ENCODE measurements at places on chromosomes 13 and 19.

- no peak for DNase-seq
Observed at GRCh38 chr19:58098682-58098998, 609 bp upstream of the ZSCAN18 start.

DNA sequence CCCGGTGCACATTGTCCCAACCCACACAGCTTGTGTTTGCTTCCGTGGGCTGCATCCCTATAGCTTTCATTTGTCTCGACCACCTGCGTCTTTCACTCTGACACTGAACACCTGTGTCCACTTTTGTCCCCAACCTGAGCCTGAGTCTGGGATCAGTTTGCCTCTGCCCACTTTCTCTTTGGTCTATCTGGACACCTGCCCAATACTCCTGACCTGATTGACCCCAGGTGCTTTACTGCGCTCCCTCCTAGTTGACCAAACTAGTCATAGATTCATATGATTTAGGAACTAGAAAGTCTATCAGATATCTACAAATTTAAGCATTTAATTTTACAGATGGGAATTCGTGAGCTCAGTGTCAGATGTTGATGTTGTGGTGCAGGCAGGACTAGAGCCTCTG is 209.9 kb downstream of the DCT start:
- no peak for DNase-seq

DNA sequence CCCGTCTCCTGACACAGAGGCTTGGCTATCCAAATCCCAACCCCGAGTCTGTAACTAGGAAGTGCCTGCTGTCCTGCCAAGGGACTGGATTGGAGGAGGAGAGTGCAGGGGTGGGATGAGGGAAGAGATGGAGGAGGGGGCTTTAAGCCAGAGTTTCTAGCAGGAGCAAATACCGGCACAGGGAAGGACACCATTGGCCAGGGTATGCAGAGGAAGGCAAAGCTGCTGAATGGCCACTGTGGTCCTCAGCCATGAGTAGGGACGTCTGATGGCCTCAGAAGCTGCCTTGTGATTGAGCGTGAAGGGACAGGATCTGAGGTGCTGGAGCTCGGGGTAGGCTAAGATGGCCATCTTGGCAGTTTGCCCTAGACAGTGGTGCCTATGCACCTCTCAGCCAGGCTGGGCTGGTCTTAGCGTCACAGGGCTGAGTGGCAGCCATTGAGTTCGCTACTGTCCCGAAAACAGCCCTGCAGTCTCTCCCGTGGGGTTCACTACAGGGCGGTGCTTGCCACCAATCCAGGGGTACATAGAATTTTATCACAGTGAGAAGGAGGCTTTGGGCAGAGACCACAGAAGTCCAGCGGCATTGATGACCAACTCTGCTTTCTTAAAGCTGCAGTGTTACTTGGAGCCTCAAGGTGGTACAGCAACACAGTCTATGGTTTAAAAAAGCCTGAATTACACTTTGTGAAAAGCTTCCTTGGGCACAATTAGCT is 61.8 kb downstream of the AKAP11 start:
- DNase-seq: peak; percentile 18

DNA sequence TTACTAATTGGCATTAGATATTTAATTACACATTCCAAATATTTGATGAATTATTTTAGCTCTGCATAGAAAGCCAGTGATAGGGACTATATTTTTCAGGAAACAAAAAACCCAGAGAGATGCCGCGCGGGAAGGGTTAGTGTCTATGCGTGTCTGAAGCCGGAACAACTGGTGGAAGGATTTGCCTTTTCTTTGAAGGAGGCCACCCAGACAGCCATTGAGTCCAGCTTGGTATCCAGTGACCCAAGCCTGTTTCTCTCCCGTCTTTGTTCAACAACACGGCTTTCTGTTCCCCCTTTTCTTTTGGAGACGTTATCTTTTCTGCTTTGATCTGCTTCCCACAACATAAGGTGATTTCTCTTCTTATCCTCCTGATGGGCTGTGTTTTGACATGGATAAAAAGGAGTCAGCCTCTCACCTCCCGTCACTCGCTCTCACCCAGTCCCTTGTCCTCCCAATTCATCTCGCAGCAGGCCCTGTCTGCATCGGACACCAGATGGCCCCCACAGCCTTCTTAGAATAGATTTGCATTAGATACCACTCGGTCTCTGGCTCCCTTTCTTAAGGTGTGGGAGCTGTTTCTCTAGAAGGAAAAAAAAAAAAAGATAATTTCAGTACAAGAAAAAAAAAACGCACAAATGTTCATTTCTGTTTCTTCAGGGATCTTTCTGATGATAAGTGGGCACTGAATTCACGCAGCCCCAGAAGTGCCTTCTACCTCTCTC is 361.8 kb downstream of the ZNF536 start:
- peak; percentile 32 for DNase-seq

GRCh38 chr13:36737524-36738083 is 63.8 kb downstream of the SERTM1 start:
- DNase-seq: peak; percentile 2
